NCI-H187 treated with DMSO at 0.1 percent for 48 hours (cell line): ENCODE measurements at places on chromosomes 11 and 22.

DNA sequence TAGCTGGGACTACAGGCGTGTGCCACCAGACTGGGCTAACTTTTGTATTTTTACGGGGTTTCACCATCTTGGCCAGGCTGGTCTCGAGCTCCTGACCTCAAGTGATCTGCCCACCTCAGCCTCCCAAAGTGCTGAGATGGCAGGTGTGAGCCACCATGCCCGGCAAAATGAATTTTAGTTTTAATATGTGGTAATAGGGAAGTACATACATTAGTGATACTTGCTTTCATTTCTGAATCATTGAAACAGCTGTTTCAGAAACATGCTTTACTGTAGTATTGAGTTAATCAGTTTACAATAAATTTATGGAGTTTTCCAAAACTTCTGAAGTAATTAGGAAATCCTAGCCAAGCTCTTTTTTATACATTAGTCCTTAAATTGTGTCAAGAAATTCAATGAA lies 15.6 kb downstream of the PCF11 start:
- no peak for DNase-seq

- DNase-seq = no peak
Measured at GRCh38 chr22:39269095-39269790, 24.5 kb upstream of the PDGFB start.

- DNase-seq = no peak
Measured at GRCh38 chr11:11262171-11262920, 90.7 kb downstream of the CSNK2A3 start.

GRCh38 chr11:83302151-83302550 lies 16.0 kb upstream of the CCDC90B start:
- no peak for DNase-seq

DNA sequence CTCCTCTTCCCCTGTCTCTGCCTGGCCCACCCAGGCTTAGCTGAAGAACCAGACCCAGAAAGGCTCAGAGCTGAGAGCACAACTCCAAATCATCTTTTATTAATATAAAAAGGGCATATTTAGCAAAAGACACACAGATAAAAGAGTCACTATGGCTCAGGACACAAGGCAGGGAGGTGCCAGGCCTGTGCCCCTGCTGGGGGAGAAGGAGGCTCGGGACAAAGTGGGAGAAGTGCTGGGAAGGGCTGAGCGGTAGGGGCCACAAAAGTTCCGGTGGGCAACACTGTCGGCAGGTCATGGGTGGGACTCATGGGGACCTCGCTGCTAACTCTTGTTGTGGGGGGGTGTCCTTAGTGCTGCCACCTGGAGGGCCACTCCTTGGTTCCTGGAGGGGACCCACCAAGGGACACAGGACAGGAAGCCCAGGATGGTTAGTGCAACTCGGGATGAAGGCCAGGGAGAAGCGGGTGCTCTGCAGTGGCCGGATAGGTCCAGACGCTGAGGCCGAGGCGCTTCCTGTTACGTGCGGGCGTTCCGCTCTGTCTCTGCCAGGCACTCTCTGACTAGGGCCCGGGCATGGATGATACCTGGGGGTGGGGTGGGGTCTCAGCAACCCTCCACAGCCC lies 1.4 kb upstream of the PITPNM1 start:
- DNase-seq = no peak

GRCh38 chr11:76604626-76605241 lies 65.8 kb downstream of the LRRC32 start:
- no peak for DNase-seq

DNA sequence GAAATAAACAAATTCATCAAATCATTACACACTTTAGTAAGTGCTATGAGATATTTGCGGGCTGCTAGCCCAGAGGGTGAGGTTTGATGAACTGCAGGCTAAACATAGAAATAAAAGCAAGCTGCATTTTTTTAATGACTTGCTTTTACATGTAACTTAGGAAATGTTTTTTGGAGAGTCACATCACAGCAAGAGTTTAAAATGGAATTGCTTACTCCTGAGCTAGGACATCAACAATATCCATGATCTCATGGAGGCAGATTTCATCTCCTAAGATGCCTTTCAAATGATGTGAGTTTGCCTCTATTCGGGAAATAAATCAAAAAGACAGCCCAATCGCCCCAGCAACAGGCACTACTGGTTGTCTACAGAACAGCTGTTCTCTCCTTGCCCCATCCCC lies 73.4 kb upstream of the CD44 start:
- no peak for DNase-seq

GRCh38 chr22:20524004-20524481 lies 16.6 kb downstream of the MED15 start:
- no peak for DNase-seq

GRCh38 chr11:120746376-120746775 lies 234.8 kb downstream of the GRIK4 start:
- DNase-seq = no peak

GRCh38 chr22:39173050-39173706 lies 20.7 kb upstream of the CBX7 start:
- DNase-seq = no peak

GRCh38 chr11:37630866-37631265 lies 1032.8 kb upstream of the RAG2 start:
- no peak for DNase-seq

DNA sequence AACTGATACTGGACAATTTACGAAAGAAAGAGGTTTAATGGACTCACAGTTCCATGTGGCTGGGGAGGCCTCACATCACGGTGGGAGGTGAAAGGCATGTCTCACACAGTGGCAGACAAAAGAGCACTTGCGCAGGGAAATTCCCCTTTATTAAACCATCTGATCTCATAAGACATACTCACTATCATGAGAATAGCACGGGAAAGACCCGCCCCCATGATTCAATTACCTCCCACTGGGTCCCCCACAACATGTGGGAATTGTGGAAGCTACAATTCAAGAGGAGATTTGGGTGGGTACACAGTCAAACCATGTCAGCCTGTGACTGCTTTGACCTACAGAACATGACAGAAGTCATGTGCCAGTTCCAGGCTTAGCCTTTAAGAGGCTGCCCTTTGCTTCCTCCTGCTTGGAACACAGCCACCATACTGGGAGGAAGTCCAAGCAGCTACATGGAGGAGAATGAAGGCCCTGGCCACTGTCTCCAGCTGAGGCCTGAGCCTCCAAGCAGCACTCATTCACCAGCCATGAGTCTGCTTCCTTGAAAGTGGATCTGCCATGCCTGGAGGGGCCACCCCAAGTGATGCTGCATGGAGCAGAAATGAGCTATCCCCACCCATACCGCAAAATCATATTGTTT lies 10.9 kb upstream of the GAL start:
- no peak for DNase-seq

DNA sequence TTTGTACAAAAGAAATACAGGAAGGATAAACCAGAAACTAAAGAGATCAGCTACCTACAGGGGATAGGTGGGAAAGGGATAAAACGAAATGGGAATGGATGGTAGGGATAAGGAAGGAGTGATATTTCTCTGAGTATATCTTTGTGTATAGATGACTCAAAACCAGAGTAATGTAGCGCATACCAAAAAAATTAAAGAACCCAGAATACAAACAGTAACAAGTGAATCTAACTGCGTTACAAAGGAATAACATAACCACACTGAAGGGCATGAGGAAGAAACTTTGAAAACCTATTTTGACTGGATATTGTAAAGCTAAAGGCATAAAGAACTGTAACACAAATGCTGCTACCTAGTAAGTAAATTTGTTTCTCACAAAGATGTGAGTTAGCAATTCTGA lies 37.9 kb downstream of the MAPK1 start:
- no peak for DNase-seq

DNA sequence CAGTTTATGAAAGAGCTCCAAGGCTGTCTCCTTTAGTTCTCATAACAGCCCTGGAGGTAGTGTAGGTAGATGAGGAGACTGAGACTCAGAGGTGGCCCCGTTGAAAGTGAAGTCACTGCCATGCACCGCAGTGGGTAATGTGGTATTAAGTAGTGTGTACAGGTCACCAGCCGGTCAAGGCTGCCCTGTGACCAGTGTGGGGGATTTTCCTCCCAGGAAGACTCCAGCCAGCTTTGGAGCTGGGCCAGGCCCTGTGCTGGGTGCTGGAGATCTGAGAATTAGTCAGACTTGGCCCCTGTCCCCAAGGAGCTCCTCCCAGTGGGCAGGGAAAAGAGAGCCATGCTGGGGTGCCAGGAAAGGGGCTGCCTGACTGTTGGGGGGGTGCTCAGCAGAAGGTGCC lies 5.3 kb downstream of the OMP start:
- DNase-seq = no peak

DNA sequence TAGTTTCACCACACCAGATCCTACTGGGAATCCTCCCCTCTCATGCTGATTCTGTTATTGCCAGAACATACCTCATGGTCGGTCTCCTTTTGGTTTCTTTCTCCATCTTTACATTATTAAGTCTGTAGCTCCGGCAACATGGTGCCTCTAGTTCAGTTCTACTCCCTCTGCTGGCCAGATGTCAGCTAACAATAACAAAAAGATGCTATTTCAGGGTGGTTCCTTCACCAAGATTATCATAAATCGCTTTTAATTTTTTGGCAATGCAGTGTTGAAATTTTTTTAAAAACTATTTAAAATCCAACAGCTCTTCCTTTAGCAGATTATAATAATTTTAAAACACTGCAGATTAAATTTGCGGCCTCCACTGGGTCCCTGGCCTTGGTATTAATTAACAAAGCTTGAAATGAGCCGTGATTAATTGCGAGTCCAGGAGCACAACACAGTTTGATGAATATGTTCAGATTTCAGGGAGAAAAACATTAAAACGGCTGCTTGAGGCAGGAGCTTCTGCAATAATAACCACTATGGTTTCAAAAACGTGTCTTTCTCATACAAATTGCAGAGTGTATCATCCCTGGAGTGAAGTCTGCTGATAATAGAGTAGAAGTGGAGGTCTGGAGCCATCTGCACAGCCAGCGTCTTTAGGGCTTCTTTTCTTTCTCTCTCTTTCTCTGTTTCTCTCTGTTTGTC lies 492.9 kb upstream of the KIRREL3 start:
- DNase-seq = no peak

DNA sequence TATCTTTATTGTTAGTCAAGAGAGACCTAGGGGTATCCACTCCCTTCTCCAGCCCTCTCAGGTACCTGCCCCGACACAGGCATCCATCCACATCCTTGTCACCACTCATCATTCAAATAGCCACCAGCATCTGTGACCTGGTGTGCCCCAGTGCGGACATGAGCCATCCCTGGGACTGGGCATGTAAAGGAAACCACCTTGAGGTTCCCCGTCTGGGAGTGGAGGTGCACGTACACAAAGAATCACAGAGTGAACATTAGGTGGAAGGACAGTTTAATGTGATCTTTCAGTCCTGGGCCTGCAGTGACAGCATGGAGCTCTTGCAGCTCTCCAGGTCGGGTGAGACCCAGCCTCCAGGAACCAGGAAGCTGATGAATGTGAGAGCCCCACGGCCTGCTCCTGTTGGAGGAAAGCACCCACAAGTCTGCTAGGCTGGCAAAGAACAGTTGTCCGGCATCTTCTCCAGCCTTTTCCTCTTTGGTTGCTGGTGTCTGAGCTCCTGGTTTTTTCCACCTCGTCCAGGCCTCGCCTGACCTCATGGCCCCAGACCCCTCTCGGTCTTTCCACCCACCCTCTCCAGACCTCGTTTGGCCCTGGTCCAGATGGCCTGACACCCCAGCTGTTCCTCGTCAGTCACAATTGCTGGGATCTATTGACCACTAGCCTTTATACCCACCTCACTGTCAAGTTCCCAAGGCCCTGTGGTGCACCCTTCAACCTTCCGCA lies 16.5 kb downstream of the PSMD13 start:
- no peak for DNase-seq

GRCh38 chr11:128905345-128906184 lies 14.4 kb downstream of the KCNJ5 start:
- no peak for DNase-seq

DNA sequence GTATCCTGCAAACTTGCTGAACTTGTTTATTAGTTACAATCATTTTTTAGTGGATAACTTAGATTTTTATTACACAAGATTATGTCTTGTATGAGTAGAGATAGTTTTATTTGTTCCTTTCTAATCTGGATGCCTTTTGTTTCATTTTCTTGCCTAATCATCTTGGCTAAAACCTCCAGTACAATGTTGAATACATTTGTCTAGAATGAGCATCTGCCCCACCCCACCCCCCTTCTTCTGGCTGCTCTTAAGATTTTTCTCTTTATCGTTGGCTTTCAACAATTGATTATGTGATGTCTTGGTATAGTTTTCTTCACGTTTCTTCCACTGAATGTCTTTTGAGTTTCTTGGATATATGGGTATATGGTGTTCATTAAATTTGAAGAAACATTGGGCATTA lies 37.3 kb upstream of the TUB start:
- DNase-seq = no peak

- DNase-seq = no peak
Measured at GRCh38 chr22:31271485-31271884, 20.8 kb downstream of the PIK3IP1 start.

GRCh38 chr11:64536396-64536941 lies 54.6 kb upstream of the SLC22A12 start:
- no peak for DNase-seq

- no peak for DNase-seq
Measured at GRCh38 chr22:50226063-50226874, 18.6 kb downstream of the TUBGCP6 start.

DNA sequence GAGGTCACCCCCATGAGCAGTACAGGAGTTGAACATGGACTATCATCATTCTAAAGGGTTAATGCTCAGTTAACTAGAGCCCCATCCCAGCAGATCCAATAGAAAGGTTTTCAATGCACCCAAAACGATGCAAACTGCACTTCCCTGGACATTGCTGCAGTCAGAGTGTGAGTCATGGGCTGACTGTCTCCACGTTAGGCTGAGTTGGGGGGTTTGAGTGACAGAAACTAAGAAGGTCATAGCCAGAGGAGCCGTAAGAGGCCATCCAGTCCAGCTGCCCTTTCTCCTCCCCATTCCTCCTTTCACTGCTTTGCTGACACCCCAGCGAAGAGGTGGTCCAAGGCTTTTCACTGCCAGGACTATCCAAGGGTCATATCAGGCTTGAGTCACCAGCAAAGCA lies 10.5 kb upstream of the OR2AT4 start:
- no peak for DNase-seq

DNA sequence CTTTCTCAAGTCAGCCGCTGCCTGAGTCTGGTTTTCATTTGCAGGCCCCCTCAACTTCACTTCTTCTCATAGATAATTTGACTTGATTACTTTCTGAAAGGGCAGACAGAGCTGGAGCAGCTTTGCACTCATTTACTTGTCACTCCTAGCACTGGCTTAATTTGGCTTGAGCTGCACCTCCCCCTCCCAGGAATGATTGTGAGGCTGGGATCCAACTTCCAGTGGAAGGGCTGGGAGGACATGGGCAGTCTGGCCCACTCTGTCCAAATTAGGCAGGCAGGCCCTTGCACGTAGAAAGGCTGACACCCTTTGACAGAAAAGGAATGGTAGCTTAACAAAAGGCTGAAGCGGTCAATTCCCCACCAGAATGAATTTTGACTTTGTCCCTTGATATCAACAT lies 453.9 kb downstream of the ETS1 start:
- DNase-seq = no peak

DNA sequence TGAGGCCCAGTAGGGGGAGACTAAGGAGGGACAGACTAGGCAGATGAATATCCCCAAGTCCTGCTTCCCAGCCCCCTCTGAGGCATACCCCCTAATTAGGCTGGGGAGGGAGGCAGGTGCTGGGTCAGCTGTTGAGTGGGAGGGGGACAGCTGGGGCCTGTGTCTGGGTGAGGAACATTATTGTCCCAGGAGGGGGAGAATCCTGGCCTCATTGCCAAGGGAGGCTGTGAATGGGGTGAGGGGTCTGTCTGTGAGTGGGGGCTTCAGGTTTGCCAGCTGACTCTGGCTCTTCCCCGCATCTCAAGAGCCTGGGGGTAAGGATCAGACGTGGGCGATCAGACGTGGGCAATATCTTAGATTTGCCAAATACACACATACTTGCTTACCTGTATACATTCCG lies 2.1 kb downstream of the INPPL1 start:
- DNase-seq = no peak

GRCh38 chr11:4480577-4481239 lies 1.7 kb upstream of the OR52K1 start:
- no peak for DNase-seq
